ENCODE measurements at places on chromosomes 11 and 22. TPM values are rescaled to one million over a fixed set of nuclear protein-coding genes. Genes with fewer than 3 reads are reported as not detected.

DNA sequence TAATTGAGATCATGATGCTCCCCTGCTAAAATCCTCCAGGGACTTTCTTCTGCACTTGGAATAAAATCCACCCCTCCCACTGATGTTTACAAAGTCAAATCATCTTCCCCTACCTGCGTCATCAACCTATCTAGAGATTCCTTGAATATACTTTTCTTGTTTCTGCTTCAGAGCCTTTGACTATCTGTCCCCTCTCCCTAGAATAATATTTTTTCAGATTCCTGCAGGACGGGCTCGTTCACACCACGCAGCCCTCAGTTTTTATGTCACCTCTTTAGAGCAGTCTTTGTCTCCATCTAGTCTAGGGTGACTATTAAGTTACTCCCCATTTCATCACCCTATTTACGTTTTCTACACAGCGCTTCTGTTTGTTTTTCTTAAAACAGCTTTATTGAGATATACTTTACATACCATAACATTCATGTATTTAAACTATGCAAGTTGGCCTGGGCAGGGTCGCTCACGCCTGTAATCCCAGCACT is 94.8 kb upstream of the SESN3 start:
- H3K4me3 ChIP-seq: no peak overlapping the region
- no peaks in the 10 kb centered on the region for H3K36me3 ChIP-seq
- no peak for DNase-seq
- H3K27me3 ChIP-seq: no peaks in the 10 kb centered on the region
- no peaks in the 10 kb centered on the region for H3K4me1 ChIP-seq

DNA sequence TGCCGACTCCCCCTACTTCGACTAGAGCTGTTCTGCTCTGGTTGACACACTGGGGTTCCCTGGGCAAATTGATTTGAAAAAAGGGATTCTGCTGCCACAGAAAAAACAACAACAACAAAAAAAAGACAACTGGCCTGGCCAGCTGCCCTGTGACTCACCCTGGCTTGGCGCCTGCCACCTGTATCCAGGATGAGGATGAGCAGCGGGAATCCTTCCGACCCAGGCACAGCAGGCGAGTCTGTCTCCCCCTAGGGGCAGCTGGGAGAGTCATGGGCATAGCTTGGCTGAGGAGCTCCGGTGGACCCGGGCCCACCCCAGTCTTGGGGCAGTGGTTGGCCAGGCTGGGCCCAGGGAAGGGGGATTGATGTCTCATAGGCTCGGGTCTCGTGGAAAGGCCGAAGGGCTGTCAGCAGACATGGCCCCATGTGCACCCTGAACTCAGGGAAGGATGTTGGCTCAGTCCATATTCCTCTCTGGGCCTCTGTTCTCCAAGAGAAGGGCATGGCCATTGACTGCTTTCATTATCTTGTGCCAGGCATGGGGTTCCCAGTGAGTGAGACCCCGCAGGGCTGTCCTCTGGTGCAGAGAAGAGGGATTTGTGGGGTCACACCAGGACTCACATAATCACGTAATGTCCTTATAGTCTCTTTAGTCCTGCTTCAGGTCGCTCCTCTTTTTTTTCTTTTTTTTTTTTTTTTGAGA is 10.4 kb upstream of the SUN2 start:
- peaks cover 11% of the 10 kb centered on the region for H3K4me1 ChIP-seq
- no peaks in the 10 kb centered on the region for H3K36me3 ChIP-seq
- H3K27me3 ChIP-seq: no peaks in the 10 kb centered on the region
- no peak overlapping the region for H3K4me3 ChIP-seq
- peak; percentile 35 for DNase-seq
- H3K27ac ChIP-seq: no peak overlapping the region

DNA sequence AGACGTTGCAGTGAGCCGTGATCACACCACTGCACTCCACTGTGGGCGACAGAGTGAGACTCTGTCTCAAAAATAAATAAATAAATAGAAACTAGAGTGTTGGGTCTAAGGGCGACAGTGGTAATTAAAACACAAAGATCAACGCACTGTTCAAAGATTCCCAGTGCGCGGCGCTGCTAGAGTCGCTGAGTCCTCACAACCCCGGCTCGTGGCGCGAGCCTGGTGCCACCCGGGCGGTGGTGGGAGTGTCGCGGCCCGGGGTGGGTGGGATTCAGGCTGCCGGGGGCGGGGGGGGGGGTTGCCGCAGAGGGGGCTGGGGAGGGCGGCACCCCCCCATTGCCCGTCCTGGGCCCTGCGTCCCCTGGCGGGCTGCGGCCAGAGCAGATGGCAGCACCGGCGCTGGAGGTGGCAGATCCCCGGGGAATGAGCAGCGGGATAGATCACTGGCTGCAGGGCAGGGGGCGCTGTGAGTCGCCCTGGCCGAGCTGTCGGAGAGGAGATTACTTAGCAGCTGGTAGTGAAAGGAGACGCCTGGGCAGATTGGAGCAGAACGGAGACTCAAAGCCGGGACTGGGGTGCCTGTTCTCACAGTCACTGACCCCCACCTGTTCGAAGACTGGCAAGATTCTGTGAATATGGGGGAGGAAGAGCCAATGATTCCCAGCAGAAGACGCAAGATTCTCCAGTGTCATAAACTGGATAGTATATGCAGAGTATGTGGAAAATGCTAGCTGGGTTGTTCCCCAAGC is 30.2 kb upstream of the APOBEC3A start:
- H3K27ac ChIP-seq: no peak overlapping the region
- no peak overlapping the region for H3K4me3 ChIP-seq
- peaks cover 16% of the 10 kb centered on the region for H3K27me3 ChIP-seq
- peak; percentile 27 for DNase-seq

- no peaks in the 10 kb centered on the region for H3K4me1 ChIP-seq
- no peaks in the 10 kb centered on the region for H3K27me3 ChIP-seq
- H3K36me3 ChIP-seq: no peaks in the 10 kb centered on the region
- H3K27ac ChIP-seq: no peak overlapping the region
Observed at GRCh38 chr11:16871368-16871767, 132.9 kb downstream of the C11orf58 start.

GRCh38 chr11:124415356-124415923 is 9.2 kb downstream of the OR8B4 start:
- no peaks in the 10 kb centered on the region for H3K36me3 ChIP-seq
- peaks cover 2% of the 10 kb centered on the region for H3K27me3 ChIP-seq
- H3K4me3 ChIP-seq: no peak overlapping the region
- peak; percentile 41 for DNase-seq
- no peak overlapping the region for H3K27ac ChIP-seq

VEGFB gene
- total RNA-seq: 38.7 TPM

ALDH3B2 gene
- not detected for total RNA-seq
